ENCODE measurements at places on chromosomes 6 and 20.

GRCh38 chr20:41664584-41664983 lies 46.4 kb upstream of the CHD6 start:
- no peak for DNase-seq

- no peak for DNase-seq
These were observed 162.8 kb downstream of the ZFAND3 start for GRCh38 chr6:37982317-37982716.

DNA sequence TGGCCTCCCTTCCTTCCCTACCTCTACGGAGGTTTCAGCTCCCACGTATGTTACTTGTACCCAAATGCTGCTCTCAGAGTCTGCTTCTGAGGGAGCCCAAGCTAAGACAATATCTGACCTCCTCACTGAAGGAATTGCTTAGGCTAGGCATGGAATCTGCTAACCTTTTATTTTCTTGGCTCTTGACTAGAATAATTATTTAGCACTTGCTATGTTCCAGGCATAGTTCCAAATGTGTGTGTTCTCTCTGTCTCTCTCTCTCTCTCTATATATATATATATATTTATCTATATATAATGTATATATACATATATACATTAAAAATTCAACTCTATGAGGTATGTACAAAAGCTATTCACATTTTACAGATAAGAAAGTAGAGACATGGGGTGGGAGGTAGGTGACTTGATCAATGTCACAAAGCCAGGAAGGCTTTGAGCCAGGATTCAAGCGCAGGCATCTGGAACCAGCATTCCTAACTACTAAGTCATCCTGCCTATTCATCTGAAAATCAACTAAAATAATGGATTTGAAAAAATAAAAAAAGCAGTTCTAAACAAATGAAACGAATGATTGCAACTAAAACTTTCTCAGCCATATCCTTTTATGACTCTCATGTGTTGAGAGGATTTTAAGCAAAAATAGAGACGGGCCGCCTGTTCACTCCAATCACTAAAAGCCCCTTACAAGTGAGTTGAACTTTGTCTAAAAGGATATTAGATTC lies 189.7 kb upstream of the JAG1 start:
- DNase-seq, result peak; percentile 88

GRCh38 chr6:12136905-12137304 lies 124.8 kb downstream of the HIVEP1 start:
- peak; percentile 68 for DNase-seq

All from astrocyte of the spinal cord (primary cell).